Kidney capillary endothelial cell (primary cell): ENCODE measurements at places on chromosomes 5 and 9.

GRCh38 chr5:43320846-43321245, 7.6 kb upstream of the HMGCS1 start:
- no peak for DNase-seq

DNA sequence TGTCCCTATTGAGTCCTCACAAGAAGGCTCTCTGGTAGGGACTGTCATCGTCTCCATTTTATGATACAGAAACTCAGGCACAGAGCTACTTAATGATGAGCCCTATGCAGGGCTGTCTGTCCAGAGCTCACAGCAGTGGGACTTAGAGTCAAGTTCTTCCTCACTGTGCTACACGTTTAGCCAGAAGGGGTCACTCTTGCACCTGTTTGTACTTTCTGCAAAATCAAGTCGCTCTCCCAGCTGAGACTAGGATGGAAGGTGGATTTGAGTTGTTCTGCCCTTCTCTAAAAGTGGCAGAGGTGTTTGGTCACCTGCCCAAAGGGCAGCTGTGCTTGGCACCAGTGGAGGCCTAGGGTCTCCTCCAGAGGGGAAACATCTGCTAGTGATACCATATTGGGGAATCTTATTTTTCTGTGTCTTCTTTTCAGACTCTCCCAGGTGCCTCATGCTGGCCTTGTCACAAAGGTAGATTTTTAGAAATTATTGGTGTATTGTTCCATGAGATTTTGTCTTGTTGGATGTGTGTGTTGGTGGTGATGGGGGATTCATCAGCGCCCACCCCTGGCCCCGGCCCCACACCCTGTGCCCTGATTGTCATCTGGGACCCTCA, 104.2 kb downstream of the PPARGC1B start:
- peak; percentile 68 for DNase-seq

GRCh38 chr5:117690612-117691011, 1116.0 kb upstream of the SEMA6A start:
- DNase-seq: no peak

DNA sequence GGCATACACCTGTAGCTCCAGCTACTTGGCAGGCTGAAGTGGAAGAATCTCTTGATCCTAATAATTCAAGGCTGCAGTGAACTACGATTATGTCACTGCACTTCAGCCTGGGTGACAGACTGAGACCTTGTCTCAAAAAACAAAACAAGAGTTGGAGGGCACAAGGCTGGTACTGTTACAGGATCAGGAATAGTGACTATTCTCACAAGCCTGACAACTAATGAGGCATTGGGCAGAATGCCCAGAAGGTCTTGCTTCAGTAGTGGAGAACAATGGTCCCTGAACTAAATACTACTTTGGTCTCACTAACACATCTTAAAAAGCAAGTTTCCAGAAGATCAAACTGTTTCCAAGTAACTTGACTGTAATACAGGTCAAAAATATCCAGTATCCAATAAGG, 182.9 kb upstream of the RFX3 start:
- DNase-seq: no peak

GRCh38 chr5:111211341-111211740, 12.8 kb upstream of the CAMK4 start:
- no peak for DNase-seq

DNA sequence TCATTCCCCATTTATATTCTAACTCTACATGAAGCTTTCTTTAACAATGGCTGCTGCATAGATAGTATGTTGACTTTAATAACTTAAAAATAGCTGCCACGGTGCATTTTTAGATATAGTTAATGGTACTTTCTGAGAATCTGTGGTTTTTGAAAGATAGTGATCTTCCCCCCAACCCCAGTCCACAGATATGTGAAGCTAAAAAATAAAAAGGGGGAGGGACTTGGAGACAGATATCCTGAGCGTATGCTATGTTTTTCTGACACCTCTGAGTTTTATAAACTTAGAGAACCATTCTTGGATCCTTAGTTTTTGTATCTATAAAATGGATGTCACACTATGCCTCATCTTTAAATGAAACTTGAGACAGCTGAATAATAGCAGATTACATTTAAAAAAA, 120.5 kb downstream of the SNX18 start:
- no peak for DNase-seq

GRCh38 chr5:137693307-137693950, 42.5 kb downstream of the KLHL3 start:
- no peak for DNase-seq

DNA sequence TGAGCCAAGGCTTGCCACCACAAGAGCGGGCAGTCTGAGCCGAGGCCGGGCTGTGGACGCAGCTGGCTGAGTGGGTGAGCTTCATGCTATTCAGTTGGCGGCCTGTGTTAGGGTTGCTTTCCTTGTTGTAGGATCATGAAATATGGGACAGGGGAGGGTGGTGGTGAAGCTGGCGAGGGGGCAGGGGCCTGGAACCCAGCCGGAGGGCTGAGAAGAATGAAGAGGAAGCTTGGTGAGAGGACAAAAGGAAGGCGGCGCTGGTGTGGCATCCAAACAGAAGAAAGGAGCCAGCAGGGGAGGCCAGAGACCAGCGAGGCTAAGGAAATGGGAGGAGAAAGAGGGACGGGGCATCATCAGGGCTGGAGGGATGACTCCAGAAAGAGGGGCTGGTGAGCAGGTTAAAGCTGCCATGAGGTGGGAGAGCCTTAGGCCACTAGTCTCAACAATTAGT, 18.3 kb downstream of the RALGPS1 start:
- DNase-seq: no peak

GRCh38 chr5:159202151-159202550, 7.2 kb downstream of the RNF145 start:
- DNase-seq: no peak

GRCh38 chr9:36949466-36949865, 84.6 kb downstream of the PAX5 start:
- DNase-seq: no peak

DNA sequence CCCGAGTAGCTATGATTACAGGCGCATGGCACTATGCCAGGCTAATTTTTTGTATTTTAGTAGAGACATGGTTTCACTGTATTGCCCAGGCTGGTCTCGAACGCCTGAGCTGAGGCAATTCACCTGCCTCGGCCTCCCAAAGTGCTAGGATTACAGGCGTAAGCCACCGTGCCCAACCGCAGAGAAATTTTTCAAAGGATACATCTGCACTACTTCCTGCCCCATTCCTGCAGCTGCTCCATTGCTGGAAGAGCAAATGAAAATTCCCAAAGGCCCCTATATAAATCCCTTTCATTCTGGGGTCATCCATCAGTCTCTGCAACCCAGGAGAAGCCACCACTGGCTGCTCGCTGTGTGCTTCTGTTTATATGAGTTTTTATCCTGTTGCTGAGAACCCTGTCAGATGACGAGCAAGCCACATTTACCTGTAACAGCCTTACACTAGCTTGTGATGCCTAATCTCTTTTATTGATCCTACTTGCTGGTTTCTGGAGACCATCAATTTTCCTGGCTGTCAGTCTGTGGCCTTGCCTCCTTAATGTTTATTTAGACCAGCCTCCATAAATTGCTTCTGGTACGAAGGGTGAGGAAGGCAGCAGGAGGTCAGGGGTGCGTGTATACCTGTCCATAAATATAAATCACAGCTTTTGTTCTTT, 925.3 kb downstream of the TLE4 start:
- DNase-seq: no peak

DNA sequence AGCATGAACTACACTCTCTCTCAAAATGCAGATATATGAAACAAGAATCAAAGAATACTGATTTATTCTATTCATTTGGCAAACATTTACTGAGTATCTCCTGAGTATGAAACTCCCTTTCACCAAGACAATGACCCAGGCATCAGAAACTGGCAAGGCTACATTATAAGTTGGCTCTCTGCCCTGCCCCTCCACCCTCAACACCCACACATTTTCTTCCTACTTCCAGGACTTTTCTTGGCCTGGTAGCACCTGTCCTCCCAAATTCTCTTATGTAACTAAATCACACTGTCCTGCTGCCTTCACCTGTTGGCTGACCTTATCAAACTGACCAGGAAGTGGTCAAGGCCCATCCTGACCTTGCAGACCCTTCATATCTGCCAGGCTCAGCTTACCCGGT, 3.5 kb downstream of the RASEF start:
- no peak for DNase-seq

- no peak for DNase-seq
Observed at GRCh38 chr5:585962-586628, 26.0 kb upstream of the CEP72 start.

DNA sequence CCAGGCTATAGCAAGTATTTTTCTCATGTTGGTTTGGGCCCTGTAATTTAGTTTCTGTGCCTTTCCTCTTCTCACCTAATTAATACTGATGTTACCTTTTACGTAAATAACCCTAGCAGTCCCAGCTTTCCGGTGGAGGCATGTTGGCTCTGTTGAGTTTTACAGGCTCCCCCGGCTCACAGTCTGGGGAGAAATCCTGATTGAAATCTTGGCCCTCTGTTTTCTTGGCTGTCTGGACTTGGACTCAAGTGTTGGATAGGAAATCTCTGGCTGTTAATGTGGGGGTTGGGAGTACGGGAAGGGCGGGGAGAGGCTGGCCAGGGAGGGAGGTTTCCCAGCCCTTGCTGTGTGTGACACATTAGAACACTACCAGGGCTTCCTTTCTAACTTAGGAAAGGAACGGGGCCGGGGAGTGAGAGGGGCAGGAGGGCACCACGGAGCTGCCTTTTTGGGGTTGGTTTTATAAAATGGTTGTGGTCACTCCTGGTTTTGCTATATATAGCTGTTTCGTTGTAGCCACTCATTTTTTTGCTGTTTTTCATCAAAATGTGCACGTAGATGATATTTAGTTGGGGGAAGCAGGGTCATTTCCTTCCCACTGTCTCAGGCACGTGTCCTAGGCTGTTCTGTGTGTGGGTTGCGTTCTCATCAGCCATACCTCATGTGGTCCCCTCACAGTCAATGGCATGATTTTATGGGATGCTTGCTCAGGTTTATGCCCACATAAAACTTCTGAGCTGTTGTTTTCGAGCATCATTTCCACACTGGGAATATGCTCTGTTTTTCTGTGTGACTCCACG, 11.0 kb downstream of the TRIO start:
- peak; percentile 81 for DNase-seq

DNA sequence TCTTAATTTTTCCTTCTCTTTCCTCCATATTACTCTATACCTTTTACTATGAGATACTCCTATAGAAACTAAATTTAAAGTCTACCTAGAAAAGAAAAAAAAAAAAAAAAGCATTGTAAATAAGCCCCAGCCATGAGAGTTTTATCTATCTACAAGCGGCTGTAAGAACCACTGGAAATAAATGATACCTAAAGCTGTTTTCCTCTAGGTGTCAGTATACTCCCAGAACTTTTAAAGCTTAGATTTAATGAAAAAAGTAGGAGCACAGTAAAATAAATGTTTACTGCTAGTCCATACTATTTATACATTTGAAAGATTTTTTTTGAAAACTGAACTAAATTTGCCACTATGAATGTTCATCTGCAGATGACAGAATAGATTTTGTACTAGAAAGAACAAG, 26.2 kb downstream of the TYRP1 start:
- peak; percentile 42 for DNase-seq

DNA sequence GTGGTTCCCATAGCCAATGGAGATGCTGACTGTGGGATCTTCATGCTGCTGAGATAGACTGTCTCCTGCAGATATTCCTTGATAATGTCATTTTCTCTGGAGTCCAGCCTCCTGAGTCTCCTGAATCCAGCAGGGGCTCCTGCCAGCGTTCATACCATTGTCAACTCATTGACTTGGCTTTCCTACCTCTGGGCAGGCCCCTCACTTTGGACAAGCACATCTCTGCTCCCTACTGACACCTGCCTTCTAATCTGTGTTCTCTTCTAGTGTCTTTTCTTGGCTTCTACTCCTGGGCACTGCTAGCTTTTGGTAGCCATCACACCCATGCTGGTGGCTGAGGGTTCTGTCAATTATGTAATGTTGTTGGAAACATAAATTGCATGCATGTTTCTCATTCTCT, 138.0 kb downstream of the ADCY2 start:
- DNase-seq: no peak

DNA sequence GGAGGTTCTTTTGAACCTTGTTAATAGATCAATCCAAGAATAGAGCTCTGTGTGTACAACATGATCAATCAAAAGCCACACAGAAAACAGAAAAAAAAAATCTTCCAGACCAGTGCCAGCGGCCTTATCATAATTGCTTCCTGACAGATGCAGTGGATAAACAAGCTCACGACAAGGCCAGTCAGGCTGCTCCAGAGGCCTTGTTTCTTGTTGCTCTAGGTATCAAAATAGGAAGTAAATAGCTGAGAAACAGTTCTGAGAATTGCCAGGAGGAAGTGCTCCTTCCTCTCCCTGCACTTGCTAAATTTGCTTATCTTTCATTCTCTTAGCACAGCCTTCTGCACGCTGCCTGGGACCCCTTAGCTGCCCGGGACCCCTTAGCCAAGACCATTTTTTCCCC, 199.0 kb upstream of the TARS1 start:
- DNase-seq: no peak

- DNase-seq: peak; percentile 27
Observed at GRCh38 chr5:36305571-36306326, 4.0 kb upstream of the RANBP3L start.

DNA sequence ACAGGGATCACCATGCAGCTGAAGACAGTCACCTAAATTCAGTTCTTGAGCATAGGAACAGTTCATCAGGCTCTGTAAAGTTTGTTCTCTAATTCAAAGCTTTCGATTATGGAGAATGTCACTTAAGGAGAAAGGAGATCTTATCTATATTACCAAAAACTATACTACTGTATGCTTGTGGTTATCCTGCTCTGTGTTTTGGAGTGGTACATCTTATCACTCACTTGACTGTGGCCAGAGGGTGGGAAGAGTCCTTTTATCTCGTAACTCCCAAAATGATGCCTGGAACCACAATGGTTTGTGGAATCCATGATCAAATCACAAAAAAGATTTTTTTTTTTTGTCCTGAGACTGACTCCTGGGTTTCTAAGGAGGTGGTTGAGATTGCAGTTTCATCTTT, 230.7 kb downstream of the COMMD10 start:
- DNase-seq: no peak

DNA sequence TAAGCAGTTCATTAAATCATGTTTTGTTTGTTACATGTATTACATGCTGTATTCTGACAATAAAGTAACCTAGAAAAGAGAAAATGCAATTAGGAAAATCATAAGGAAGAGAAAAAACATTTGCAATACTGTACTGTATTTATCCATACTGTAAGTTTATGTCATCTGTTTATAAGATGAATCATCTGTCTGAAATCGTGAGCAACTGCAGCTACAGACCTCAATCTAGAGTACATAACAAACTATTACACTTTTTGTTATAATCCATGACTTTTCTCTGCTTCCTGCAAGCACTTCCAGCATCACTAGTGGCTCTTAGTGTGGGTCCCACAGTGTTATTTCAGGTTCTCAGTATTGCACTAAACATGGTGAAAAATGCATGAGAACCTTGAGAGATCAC, 144.4 kb upstream of the NR4A3 start:
- no peak for DNase-seq

- DNase-seq: no peak
Observed at GRCh38 chr9:99008203-99008602, 64.5 kb downstream of the COL15A1 start.

DNA sequence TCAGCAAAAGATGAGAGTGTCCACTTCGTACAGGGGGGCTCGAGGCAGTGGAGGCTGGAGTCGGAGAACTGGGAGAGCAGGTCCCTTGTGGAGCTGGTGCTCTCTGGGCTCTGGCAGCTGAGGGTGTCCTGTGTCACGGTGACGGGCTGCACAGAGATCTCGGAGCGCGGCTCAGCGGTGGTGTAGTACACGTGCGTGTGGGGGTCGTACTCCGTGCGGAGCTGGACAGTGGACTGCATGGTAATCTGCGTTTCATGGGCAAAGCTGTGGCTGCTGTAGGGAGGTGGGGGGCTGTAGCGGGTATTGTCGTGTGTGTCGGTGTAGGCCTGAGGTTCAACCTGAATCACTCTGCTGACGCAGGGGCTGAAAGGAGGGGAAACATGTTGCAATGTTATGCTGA, 48.0 kb downstream of the PTCH1 start:
- DNase-seq: no peak

- DNase-seq: no peak
Observed at GRCh38 chr5:32095261-32095671, 78.9 kb downstream of the GOLPH3 start.
